NCI-H774 (cell line): ENCODE measurements at places on chromosomes 3 and 15.

DNA sequence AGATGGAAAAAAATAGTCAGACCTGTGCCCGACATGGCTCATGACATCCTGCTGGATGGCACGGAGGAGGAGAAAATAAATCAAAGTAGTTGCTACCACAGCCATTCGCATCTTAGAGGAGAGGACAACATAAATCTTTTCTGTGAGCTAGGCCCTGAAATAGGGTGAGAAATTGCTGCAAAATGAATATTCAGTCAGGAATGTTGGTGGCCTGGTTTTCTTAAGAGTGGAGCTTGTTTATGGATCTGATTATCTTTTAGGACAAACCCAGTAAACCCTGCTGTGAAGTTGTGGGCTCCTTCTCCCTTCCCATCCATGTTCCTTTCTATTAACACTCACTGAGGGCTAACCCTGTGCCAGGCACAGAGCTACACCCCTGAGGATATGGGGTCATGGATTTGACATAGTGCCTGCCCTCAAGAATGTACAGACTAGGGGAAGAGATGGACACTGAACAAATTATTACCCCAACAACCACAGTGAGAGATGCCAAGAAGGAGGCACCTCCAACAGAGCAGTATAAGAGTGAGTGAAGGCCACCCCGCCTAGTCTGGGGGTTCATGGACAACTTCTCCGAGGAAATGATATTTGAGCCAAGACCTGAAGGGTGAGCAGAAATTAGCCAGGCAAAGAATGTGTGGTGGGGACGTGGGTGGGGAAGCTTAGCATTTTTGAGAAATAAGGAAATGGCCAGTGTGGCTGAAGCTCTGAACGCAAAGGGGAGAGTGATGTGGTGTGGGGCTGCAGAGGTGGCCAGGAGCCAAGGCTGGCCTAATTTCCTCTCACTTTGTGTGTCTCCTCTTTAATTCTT, 68.9 kb upstream of the ARL8B start:
- DNase-seq = no peak

GRCh38 chr3:34065901-34066300, 267.5 kb downstream of the PDCD6IP start:
- no peak for DNase-seq

DNA sequence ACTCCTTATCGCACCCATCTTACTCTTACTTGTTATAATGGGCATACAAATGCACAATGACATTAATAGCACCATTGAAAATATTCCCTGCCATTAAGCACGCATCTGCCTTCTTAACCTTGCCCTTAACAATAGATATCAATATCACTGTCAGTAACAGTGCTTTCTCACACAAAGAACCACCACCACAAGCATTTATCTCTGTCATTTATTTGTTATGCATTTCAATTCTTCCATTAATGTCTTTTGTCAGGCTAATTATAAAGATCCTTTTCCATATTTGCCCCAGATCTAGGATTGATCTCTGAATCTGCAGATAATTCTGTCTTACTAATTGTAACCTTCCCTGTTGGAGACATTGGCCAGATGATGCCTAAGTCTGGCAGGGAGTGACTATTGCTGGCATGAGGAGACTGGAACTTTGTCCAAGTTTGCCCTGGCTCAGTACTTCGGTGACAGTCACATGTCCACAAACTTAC, 419.6 kb upstream of the TGFBR2 start:
- no peak for DNase-seq

- DNase-seq = no peak
Measured at GRCh38 chr3:71194785-71195184, 388.7 kb downstream of the FOXP1 start.

- no peak for DNase-seq
Measured at GRCh38 chr3:50296721-50297383, 2.4 kb downstream of the HYAL3 start.

- no peak for DNase-seq
Measured at GRCh38 chr3:128491691-128491940, 1.4 kb downstream of the GATA2 start.

DNA sequence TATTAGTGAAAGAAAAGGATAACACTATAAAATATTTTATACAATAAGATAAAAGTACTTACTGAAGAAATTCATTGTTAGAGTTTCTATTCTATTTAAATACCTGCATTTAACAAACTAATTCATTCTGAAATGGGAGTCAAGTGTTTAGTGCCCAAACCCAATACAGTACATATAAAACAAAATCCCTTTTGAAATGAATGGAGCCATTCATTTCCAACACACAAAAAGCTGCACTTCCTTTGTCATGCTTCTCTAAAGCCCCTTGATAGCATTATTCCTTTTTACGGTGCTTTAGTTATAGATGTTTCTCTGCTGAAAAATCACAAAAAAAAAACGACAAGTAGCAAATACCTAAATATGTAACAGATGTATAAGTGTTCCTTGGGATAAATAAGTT, 596.3 kb downstream of the ZIC1 start:
- peak; percentile 5 for DNase-seq

- DNase-seq = no peak
Measured at GRCh38 chr3:21894459-21895340, 143.7 kb upstream of the ZNF385D start.

DNA sequence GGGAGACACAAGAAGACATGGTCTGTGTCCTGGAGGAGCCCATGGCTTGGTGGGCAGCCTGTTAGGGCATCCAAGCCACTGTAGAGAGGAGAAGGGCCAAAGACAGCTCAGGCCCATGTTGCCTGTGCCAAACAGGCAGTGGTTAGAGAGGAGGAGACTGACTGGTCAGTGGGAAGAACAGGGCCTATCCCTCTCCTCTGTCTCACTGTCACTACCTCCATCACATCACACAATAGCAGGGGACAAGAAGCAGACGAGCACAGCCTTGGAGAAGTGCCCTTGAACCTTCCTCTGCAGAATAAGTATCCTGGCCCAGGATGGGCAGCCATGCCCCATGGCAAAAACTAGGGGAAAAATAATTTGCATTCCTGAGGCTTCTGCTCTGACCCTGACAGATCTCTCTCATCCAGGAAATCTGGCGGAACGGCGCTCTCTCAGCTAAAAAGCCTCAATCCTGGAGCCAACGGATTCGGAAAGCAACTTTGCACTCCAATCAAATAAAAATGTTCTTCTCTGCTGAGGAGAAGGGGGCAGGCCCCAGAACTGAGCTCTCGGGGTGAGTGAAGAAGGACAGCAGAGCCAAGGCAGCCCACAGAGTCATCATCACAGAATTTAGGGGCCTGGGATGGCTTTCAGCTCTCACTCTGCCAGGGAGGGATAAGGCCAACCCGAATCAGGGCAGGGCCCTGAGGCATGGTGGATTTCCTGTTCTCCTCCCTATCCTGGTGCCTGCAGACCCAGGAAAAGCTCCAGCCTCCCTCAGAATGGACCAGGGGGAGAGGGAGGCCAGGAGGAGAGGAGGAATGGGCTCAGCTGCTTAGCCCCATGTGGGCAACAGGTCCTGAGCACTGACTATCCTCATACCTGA, 1.6 kb downstream of the SHF start:
- no peak for DNase-seq

GRCh38 chr3:65564483-65564882, 474.2 kb downstream of the MAGI1 start:
- no peak for DNase-seq

GRCh38 chr3:47892286-47893040, 89.5 kb downstream of the DHX30 start:
- no peak for DNase-seq

- DNase-seq = no peak
Measured at GRCh38 chr15:90960298-90961091, 5.8 kb downstream of the RCCD1 start.

DNA sequence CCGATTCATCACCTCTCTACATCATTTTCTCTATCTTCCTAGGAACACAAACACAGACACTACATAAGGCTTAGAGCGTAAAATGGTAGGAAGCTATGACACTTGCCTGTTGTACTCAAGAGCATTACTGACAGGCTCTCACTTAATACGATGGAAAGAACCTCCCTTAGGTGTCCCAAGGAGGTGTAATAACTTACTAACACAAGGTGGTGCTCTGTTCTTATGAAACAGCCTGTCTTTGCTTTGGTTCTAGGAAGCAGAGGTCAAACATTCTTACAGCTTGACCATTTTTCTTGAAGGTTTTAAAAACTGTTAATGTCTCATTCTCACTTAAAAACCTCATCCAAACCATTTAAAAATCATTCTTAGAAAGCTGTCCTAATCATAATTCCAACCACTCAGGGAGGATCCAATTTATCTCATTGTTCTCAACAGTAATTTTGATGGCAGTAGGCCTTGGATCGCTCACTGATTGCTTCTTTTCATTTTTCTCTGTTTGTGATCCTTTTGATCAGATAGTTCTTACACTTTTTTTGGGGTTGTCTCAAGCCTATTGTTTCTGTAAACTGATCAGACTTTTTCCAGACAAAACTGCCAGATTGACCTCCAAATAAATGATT, 317.8 kb upstream of the AGTR1 start:
- no peak for DNase-seq

GRCh38 chr15:100111125-100112060, 230.4 kb downstream of the ADAMTS17 start:
- DNase-seq = no peak
